ENCODE measurements at places on chromosomes 13 and 19.
A peak's percentile ranks its signal among the peaks of the same experiment; 100 is the strongest.

- DNase-seq, result no peak
Observed at GRCh38 chr13:31101472-31102170, 60.1 kb downstream of the HSPH1 start.

DNA sequence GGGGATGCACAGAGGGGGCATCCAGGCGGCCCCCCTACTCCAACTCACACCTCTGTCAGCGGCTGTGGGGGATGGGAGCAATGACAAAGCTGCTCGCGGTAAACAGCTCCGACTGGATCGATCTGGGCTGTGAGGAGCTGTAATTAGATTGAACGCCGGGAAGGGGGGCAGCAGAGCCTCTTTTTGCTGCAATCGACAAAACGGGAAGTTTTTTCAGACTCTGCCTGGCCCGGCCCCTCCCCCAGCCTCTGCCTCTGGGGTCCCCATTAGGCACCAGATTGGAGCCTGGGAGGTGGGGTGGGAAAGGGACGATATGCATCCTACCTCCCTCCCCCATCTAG lies 16.3 kb downstream of the ONECUT3 start:
- no peak for DNase-seq

GRCh38 chr19:12156223-12157058 lies at the start of gene ZNF625:
ZNF625 (minus strand) TSS chr19:12156734; CDS start chr19:12156558, 176 bp downstream.
- DNase-seq, result peak; percentile 73

DNA sequence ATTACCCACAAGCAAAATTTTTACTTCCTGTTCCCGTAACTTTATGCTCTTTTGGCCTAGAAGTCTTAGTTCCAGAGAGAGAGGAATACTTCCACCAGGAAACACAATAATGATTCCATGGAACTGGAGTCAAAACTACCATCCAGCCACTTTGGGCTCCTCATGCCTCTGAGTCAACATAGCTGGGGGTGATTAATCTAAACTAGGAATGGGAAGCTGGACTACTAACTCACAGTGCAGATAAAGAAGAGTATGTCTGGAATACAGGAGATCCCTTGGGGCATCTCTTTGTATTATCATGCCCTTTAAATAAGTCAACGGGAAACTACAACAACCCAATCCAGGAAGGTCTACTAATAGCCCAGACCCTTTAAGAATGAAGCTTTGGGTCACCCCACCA lies 8.9 kb upstream of the ELF1 start:
- DNase-seq, result no peak

DNA sequence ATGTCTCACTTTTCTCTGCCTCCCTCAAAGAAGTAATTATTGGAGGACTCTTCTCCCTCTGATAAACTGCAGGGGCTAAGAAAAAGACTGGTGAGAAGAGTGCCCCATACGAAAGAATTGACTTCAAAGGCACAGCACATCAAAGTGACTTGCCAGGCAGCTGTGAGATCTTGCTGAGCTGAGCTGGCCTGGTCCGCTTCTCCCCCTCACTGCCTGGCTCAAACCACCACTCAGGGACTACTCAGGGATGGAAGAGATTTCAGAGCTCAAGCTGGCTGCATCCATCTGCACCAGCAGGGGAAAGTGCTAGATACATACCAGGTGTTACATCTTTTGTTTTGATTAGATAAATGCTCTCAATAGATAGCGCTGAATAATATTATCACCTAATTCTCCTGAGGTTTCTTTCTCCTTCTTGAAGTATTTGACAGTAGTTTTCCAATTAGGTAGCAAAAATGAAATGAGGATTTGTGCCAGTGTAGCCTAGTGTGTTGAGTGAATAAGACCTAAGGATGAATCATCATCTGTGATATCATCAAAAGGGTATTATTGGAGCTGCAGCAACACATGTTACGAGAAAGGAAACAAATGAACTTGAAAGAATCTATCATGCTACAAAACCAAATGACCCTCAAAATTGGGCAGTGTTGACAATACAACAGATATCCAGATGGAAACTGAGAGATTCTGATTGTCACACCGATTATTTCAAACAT lies 379.8 kb downstream of the TBC1D4 start:
- DNase-seq, result no peak

DNA sequence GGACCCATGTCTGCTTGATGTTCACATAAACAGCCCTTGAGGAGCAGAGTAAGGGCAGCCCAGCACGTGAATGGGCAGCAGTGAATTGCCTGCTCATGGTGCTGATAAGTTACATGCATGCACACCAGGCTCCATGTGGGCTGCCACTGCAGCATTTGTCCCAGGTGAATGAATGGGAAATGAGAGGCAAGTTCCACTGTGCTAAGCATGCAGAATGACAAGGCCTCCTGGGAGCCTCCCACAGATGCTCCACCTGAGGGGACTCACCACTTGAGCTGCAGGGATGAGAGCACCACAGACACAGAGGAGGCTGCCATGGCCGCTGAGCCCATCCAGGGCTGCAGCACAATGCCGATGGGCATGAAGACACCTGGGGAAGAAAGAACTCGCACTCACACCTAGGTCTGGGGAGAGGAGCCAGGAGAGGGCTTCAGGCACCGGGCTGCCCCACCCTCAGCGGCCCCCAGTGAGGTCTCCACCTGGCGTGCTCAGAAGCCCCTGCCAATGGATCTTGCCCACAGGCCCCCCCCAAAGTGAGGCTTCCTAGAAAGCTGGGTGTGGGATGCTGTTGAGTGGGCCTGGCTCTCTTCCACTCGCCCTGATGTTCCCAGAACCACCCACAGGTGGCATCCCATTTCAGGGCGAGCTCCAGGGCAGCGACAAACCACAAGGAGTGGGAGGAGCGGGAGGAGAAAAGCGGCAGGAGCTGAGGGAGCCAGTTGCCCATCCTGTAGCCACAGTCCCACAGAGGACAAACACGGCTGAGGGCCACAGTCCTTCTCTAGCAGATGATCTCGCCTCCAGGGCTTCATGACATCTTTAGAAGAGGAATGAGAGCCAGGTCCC lies 73.8 kb downstream of the CCDC70 start:
- DNase-seq, result no peak

GRCh38 chr13:27004326-27004725 lies 167.3 kb downstream of the USP12 start:
- no peak for DNase-seq
